Activated naive CD8-positive, alpha-beta T cell treated with anti-CD3 and anti-CD28 coated beads, Interleukin-2, amount 10 ng/mL, durations not matched to agents 7 days and 5 days (primary cell): ENCODE measurements at places on chromosomes 6 and 20.
A peak's percentile ranks its signal among the peaks of the same experiment; 100 is the strongest.

- no peak overlapping the region for H3K4me3 ChIP-seq
- no peaks in the 10 kb centered on the region for H3K36me3 ChIP-seq
- H3K27ac ChIP-seq: peak overlapping the region; percentile 34
- peaks cover 23% of the 10 kb centered on the region for H3K4me1 ChIP-seq
- no peak for DNase-seq
- peaks cover 7% of the 10 kb centered on the region for H3K27me3 ChIP-seq
Observed at GRCh38 chr20:50229156-50229607, 38.6 kb downstream of the CEBPB start.

GRCh38 chr6:3522561-3523260, 65.9 kb upstream of the SLC22A23 start:
- no peak overlapping the region for H3K4me3 ChIP-seq
- DNase-seq: no peak

GRCh38 chr6:106442395-106442794, 81.9 kb downstream of the CRYBG1 start:
- H3K4me3 ChIP-seq: no peak overlapping the region
- peaks cover 7% of the 10 kb centered on the region for H3K4me1 ChIP-seq
- H3K36me3 ChIP-seq: no peaks in the 10 kb centered on the region
- peaks cover 44% of the 10 kb centered on the region for H3K27me3 ChIP-seq

DNA sequence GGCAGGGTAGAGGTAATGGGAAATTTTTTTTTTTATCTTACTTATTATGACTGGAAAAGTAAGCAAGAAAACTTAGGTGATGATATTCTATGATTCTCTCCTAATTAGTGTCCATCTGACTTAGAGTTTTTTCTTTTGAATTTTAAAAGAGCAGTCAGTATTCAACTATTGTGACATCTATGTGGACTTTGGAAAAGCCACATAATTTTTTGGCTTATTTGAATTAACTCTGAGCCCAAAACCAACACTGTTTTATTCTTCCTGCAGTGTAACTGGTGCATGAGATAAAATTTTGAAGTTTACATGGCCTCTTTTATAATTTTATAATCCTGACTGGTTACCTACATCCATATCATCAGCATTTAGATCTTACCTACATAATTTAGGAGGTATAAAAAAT, 619.7 kb downstream of the EPM2A start:
- no peak for DNase-seq
- no peak overlapping the region for H3K27ac ChIP-seq
- no peaks in the 10 kb centered on the region for H3K27me3 ChIP-seq

DNA sequence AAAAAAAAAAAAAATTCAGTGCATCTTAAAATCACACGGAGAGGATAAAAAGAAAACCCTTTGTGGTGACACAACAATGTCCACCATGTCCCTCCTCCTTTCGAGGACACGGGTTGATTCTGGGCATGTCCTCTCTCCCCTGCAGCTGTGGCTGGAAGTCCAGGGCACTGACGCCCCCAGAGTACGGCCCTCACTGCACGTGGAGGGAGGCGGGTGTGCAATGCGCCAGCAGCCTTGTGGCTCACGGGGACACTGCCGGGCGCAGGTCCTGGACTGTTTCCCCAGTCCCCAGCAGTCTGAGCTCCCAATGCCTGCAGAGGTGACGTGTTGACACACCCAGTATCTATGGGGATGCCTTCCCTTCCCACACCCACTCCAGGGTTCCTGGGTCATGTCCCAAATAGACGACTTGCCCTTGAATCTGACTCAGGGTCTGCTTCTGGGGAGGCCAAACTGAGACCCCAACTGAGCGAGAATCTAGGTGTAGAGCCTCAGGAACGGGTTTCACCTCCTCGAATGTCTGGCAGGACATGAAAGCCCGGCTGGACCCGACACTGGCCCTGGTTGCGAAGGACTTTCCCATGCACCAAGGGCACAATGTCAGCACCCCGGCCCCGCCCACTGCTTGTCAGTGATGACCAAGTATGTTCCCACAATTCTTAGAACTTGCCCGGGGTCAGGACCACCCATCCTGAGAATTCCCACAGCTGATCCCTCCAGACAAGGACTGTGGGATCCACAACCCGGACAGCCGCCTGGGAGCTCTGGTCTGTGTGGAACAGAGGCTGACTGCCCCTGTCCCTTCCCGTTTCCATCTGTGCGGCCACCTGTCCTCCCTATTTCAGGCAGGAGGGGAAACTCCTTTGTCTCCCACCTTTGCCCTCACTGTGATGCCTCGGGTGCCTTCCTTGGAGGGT, 425.1 kb upstream of the SULF2 start:
- no peak overlapping the region for H3K4me3 ChIP-seq
- no peak overlapping the region for H3K27ac ChIP-seq
- no peaks in the 10 kb centered on the region for H3K4me1 ChIP-seq
- no peak for DNase-seq
- H3K27me3 ChIP-seq: no peaks in the 10 kb centered on the region
- H3K36me3 ChIP-seq: no peaks in the 10 kb centered on the region

DNA sequence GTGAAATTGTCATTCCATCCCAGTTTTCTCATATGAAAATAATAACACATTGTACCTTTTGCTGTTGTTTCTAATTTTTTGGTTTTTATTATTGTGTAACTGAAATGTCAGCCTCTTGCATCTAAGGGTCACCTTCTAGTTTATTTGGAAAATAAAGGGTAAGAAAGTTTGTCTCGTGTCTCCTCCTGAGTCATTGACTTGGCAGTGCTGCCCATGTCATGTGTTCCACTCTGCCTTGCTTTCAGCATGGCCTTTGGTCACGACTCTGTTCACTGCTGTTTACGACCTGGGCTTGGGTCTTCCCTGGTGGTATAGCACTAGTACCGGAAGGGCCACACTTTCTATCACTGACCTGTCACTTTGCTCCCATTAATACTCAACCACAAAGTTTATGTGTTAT, 171.4 kb upstream of the RSPO3 start:
- no peak overlapping the region for H3K4me3 ChIP-seq
- H3K4me1 ChIP-seq: no peaks in the 10 kb centered on the region
- H3K36me3 ChIP-seq: no peaks in the 10 kb centered on the region
